ENCODE measurements at places on chromosomes 7 and 10. TPM values are rescaled to one million over a fixed set of nuclear protein-coding genes. Genes with fewer than 3 reads are reported as not detected.

Gene CTAGE15
- 0.15 TPM for total RNA-seq

Gene PHYHIPL
- not detected for total RNA-seq

Gene SMIM30
- total RNA-seq, result 114 TPM

Gene CHRM2
- 89.0 TPM for total RNA-seq

GRCh38 chr7:32169228-32169627 lies 99.0 kb upstream of the PDE1C start:
- DNase-seq, result no peak

- DNase-seq, result peak; percentile 36
Measured at GRCh38 chr7:151381348-151382078, 28.3 kb downstream of the WDR86 start.

GRCh38 chr7:152351168-152351567 lies 84.6 kb downstream of the KMT2C start:
- DNase-seq, result no peak

DNA sequence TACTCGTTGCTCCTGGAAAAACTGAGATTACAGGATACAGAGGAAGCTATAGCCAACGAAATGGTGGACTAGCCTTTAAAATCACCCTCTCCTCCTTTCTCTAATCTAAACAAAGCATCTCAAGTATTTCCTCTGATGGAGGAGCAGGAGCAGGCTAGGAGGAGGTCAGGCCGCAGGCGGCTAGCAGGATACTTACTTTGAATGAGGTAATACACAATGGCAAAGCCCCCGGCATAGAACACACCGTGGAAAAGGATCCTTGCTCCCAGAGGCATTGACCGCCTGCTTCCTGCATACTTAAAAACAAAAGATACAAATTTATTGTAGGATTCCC lies 64.4 kb downstream of the STK17A start:
- DNase-seq, result no peak

Data from left ventricle myocardium superior (tissue), 1 donor.